ENCODE measurements at places on chromosomes 2 and 18. TPM values are rescaled to one million over a fixed set of nuclear protein-coding genes. Genes with fewer than 3 reads are reported as not detected.

POTEJ gene
- 1.1 TPM for total RNA-seq

DNA sequence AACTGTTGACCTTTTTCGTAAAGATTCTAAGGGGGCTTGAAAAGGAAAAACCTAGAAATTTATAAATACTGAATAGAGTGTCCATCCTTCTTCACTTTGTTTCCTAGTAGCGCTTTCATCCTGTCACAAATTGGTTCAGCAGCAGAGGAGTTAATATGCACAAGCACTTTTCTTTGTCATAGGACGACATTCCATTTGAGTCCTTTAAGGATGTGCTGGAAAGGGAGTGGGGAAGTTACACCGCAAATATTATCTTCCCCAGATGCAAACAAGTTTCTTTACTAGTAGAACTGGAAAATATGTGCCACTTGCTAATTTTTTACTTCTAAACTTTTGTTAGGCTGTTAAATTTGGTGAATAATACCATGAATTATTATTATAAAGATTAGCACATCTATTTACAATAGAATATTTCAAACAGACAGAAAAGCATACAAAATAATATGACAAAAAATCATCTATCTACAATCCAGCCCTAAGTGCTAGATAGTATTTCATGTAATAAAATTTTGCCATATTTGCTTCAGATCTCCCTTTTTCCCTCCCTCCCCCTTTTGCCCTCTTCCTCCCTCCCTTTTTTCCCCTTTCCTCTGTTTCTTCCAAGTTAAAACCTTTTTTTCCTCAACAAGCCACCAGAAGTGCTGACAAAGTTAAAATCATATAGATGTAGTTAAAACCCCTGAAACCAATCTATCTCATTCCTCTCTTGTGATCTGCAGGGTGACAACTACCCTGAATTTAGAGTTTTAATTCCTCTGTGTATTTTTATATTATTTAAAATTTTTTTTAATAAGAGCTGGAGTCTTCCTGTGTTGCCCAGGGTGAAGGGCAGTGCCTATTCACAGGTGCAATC, 50.5 kb upstream of the MAP4K3 start:
- H3K27ac ChIP-seq = no peak overlapping the region
- no peak overlapping the region for H3K4me3 ChIP-seq
- H3K27me3 ChIP-seq = no peaks in the 10 kb centered on the region
- H3K36me3 ChIP-seq = no peaks in the 10 kb centered on the region
- DNase-seq = peak; percentile 57

GRCh38 chr2:147416099-147416498, 428.7 kb upstream of the ACVR2A start:
- no peaks in the 10 kb centered on the region for H3K36me3 ChIP-seq
- H3K27me3 ChIP-seq = peaks cover 4% of the 10 kb centered on the region
- H3K4me1 ChIP-seq = no peaks in the 10 kb centered on the region
- H3K27ac ChIP-seq = no peak overlapping the region
- H3K4me3 ChIP-seq = no peak overlapping the region

GRCh38 chr2:132373391-132374135, 43.0 kb upstream of the GPR39 start:
- H3K27me3 ChIP-seq = no peaks in the 10 kb centered on the region
- H3K4me1 ChIP-seq = no peaks in the 10 kb centered on the region
- no peak overlapping the region for H3K27ac ChIP-seq
- no peaks in the 10 kb centered on the region for H3K36me3 ChIP-seq
- no peak for DNase-seq

- DNase-seq = no peak
- H3K4me1 ChIP-seq = peaks cover 19% of the 10 kb centered on the region
Observed at GRCh38 chr2:53183581-53183980, 584.0 kb upstream of the CHAC2 start.

DNA sequence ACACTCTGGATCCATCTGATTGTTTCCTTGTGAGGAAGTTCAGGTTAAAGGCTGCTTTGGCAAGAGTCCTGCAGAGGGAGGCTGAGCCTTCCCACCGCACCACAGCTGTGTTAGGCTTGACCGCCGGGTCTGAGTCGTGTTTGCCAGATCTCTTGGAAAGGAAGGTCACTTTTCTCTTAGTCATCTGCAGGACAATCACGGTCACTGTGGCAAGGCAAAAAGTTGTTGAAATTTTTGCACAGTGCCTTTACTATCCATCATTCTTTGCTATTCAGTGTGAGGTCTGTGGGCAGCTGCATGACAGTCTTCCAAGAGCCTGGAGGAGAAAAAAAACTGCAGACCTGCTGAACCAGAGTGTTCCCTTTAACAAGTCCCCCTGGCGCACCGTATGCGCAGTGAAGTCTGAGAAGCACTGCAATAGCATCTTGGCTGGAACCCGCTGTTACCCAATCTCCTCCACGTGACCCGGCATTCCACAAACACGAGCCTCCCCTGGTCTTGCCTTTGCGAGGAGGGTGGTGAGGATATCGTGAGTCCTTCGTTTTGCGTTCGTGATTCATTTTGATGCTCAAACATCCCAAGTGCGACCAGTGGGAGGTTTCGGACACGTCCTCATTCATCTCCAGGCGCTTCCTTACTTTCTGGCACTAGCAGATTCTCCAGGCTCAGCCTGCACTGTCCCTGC, 23.0 kb downstream of the BIN1 start:
- H3K27ac ChIP-seq = no peak overlapping the region
- no peaks in the 10 kb centered on the region for H3K27me3 ChIP-seq
- peaks cover 55% of the 10 kb centered on the region for H3K4me1 ChIP-seq

DNA sequence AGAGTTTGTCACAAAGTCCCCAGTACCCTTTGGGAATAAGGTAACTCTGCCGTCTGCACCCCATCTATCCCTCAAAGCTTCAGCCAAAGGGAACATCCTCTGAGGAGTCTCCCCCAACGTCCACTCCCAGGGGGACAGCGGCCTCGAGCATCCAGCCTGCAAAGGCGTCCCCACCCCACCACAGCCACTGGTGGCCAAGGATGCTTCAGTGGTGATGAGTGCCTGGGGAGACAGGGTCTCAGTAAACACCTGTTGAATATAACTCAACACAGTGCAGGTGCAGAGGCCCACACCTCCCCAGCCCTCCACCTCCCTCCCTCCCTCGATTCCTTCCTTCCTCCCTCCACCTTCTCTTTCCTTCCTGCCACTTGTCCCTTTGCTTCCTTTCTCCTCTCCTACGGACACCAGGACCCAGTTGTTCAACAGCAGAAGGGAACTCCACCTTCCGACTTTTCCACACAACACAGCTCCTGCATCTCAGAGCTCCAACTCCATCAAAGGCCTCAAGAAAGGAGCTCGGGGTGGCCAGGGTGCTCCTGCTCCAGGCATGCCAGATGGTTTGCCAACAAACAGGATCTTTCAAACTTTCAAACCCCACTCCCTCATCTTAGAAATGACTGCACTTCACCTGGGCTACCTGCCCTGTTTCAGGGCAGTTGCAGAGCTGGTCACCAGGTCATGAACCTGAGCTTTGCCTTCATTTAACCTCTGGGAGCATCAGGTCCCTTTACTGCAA, 87.8 kb upstream of the SNTG2 start:
- H3K36me3 ChIP-seq = no peaks in the 10 kb centered on the region
- no peak for DNase-seq
- H3K27ac ChIP-seq = no peak overlapping the region
- H3K4me3 ChIP-seq = no peak overlapping the region

GAREM2 gene
- total RNA-seq = 1.2 TPM

DNA sequence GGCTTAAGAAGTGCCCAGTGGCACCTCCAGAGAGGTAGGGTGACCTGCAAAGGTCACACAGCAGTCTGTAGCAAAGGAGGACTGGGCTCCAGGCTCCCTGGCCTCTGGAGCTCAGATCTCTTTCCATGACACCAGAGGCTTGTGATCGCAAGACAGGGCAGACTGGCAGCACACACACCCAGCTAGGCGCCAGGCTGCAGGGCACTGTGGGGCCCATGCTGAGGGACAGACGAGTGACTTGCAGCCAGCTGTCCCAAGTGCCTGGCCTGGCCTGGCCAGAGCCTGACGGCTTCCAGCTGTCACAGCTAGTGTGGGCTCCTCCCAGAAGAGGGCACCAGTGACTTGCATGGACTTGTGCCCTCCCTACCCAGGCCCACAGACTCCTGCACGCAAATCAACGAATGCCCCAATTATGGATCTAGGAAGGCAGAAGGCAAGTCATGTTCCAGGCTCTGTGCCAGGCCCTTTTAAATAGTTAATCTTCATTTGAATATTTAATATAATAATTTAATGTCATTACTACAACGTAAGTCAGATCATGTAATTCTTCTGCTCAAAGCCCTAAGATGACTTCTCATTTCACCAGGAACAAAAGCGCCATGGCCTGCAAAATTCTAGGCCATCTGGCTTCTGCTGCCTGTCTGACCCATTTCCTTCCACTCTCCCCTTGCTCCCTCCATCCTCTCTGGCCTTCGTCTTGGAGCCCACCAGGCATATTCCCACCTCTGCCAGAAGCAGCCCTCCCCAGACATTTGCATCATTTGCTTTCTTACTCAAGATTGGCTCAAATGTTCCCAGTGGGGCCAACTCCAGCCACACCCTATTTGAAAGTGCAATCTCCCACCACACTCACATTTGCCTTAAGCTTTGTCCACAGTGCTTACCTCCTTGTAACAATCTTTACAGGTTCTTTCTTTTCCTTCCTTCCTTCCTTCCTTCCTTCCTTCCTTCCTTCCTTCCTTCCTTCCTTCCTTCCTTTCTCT, 3.7 kb upstream of the SPEG start:
- H3K27ac ChIP-seq = no peak overlapping the region
- DNase-seq = peak; percentile 53
- no peak overlapping the region for H3K4me3 ChIP-seq

DNA sequence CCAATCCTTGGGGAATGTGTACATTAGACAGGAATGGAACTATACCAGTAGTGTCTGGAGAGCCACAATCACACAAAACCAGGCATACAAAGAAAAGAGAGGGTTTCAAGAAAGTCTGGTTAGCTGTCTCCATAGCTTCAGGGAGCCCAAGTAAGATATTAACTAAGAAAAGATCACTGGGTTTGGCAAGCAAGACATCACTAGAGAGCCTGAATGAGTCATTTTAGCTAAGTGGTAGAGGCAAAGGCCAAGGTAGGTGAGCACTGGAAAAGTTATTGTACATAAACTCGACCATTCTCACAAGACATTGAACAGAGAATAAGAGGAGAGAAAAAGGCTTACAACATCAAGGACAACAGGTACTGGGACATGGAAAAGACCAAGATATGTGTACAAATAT, 143.8 kb upstream of the ARL4C start:
- no peaks in the 10 kb centered on the region for H3K36me3 ChIP-seq
- no peak overlapping the region for H3K4me3 ChIP-seq
- no peak overlapping the region for H3K27ac ChIP-seq
- no peaks in the 10 kb centered on the region for H3K4me1 ChIP-seq
- no peaks in the 10 kb centered on the region for H3K27me3 ChIP-seq

- H3K4me3 ChIP-seq = no peak overlapping the region
- H3K27ac ChIP-seq = no peak overlapping the region
- H3K27me3 ChIP-seq = peaks cover 24% of the 10 kb centered on the region
- no peak for DNase-seq
Observed at GRCh38 chr2:96142217-96143113, 2.8 kb downstream of the DUSP2 start.

- H3K4me3 ChIP-seq = no peak overlapping the region
- H3K27me3 ChIP-seq = no peaks in the 10 kb centered on the region
- no peak overlapping the region for H3K27ac ChIP-seq
- no peaks in the 10 kb centered on the region for H3K4me1 ChIP-seq
- H3K36me3 ChIP-seq = no peaks in the 10 kb centered on the region
Observed at GRCh38 chr2:235263205-235264120, 230.4 kb upstream of the AGAP1 start.

DNA sequence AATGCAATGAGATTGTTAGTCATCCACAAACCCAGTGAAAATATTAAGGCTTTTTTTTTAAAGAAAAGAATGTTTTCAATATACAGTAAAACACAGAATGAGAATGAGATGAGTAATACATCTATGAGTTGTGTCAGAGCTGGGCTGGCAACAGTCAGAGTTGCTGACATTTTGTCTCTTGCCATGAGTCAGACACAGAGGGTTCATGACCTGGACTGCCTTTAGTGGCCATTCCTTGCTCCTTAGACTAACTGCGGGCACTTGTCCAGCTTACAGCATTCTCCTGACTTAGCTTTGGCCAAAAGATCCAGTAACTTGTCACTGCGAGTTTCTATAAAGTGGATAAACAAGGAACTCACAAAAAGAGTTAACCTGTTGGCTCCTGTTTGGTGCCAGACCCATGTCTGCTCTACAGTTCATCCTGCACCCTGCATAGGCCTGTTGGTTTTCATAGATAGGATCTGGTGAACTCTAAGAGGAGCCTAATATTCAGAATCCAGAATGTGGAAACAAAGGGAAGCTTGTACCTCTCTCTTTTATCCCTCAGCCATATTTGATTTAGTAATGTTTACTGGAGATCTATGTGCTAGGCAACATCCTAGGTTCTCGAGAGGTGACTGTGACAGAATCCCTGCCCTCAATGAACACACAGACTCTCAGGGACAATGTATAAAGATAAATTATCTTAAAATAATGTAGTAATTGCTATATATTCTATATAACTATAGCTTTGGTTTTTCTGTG, 391.5 kb upstream of the VWC2L start:
- peak overlapping the region; percentile 41 for H3K27ac ChIP-seq
- no peak overlapping the region for H3K4me3 ChIP-seq
- peak; percentile 6 for DNase-seq
- H3K36me3 ChIP-seq = no peaks in the 10 kb centered on the region

CASP10 gene
- 0.86 TPM for total RNA-seq

- no peaks in the 10 kb centered on the region for H3K36me3 ChIP-seq
- H3K27ac ChIP-seq = no peak overlapping the region
- no peaks in the 10 kb centered on the region for H3K4me1 ChIP-seq
- no peak overlapping the region for H3K4me3 ChIP-seq
- DNase-seq = peak; percentile 41
- no peaks in the 10 kb centered on the region for H3K27me3 ChIP-seq
Observed at GRCh38 chr2:186862869-186863709, 14.1 kb upstream of the ZSWIM2 start.

DNA sequence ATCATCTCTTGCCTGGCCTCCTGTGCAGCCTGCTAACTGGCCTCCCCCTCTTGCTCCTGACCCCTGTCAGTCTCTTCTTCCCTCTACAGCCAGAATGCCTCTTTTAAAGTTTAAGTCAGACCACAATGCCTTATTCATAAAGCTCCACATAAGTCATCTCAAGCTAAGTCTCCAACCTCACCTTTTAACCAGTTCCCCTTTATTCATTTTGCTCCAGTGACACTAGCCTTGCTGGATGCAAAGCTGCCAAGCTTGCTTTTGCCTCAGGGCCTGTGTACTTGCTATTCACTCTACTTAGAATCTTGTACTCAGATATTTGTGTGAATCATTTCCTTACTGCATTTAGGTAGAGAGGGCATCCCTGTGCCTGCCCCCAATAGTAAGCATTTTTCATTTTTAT, 180.9 kb downstream of the PDE1A start:
- no peaks in the 10 kb centered on the region for H3K36me3 ChIP-seq
- no peak for DNase-seq
- H3K4me1 ChIP-seq = no peaks in the 10 kb centered on the region
- H3K4me3 ChIP-seq = no peak overlapping the region
- no peaks in the 10 kb centered on the region for H3K27me3 ChIP-seq

MERTK gene
- total RNA-seq = 8.7 TPM

GRCh38 chr2:158815166-158815565, 20.0 kb downstream of the DAPL1 start:
- H3K4me1 ChIP-seq = no peaks in the 10 kb centered on the region
- H3K36me3 ChIP-seq = no peaks in the 10 kb centered on the region
- no peaks in the 10 kb centered on the region for H3K27me3 ChIP-seq
- H3K27ac ChIP-seq = no peak overlapping the region
- no peak overlapping the region for H3K4me3 ChIP-seq
